Thoracic aorta (tissue), 2 donors: ENCODE measurements at places on chromosomes 1 and 21. TPM values are rescaled to one million over a fixed set of nuclear protein-coding genes. Genes with fewer than 3 reads are reported as not detected.

DNA sequence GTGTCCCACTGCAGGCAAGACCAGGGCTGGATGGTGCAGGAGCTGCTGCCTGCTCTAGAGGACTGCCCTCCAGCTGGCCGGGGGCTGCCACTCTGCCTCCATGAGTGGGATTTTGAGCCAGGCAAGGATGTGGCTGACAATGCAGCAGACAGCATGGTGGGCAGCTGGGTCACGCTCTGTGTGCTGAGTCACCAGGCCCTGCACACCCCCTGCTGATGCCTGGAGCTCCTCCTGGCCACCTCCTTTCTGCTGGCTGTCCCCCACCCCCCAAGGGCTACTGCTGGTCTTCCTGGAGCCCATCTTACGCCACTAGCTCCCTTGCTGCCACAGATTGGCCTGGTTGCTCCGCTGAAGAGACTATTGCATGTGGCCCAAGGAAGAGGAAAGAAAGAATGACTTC, 3.9 kb upstream of the ZSCAN20 start:
- peaks cover 5% of the 10 kb centered on the region for H3K4me1 ChIP-seq
- H3K27ac ChIP-seq: no peak overlapping the region
- no peak for DNase-seq
- H3K4me3 ChIP-seq: no peak overlapping the region
- H3K36me3 ChIP-seq: no peaks in the 10 kb centered on the region

DNA sequence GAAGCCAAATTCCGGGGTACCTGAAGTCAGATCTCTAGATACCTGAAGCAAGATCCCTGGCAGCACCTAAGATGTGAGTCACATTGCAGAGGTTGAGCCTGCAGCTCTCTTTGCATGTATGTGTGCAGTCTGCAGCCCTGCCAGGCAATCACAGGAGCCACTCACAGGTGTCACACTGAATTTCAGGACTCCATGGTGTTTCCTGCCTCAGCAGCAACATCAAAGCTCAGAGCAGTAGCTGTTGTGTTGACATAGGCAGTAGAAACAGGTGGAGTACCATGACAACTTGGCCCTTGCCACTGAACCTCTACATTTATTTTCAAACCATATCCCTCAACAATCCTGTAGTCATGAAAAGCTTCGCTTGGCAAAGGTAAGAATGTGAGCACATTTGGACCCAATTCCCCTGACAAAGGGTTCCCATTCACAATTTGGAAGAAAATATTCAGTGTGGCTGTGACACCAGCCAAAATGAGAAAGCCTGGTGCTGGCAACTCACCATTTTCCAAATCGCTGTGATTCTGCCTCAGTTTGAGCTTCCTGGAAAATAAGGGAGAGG, 419.8 kb upstream of the NFIA start:
- no peaks in the 10 kb centered on the region for H3K36me3 ChIP-seq
- DNase-seq: no peak
- H3K27ac ChIP-seq: no peak overlapping the region
- no peaks in the 10 kb centered on the region for H3K27me3 ChIP-seq

The ADAM30 gene
- total RNA-seq: not detected

DNA sequence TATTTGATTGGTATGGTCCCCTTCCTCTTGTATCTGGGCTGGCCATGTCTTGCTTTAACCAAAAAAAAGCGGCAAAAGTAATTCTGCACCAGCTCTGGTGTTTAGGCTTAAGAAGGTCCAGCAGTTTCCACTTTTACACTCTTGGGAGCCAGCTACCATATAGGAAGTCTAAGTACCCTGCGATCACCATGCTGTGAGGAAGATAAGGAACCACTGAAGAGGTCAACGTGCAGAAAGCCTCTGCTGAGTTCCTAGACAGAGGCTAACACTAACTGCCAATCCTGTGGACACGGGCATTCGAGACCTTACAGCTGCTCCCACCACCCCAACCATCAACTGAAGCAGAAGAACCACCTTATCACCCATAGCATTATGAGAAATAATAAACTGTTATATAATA, 331.4 kb downstream of the VAV3 start:
- H3K27ac ChIP-seq: no peak overlapping the region
- H3K4me1 ChIP-seq: no peaks in the 10 kb centered on the region
- DNase-seq: no peak
- H3K36me3 ChIP-seq: no peaks in the 10 kb centered on the region
- H3K4me3 ChIP-seq: no peak overlapping the region

The S100A7A gene
- total RNA-seq: not detected

DNA sequence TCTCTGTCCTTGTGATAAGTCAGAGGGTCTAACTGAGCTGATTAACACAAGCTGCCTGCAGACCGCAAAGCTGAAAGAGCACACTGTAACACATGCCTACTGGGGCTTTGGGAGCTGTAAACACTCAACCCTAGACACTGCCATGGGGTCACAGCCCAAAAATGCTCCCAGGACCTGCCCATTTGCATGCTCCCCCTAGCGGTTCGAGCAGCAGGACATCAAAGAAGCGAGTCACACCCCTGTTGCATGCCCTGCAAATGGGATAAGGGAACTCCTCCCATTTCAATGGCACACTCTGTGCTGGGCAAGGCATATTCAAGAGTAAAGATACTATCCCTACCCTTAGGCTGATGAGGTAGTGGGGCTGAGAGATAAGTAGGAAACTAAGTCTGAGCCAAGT, 22.8 kb downstream of the LCE3E start:
- H3K36me3 ChIP-seq: no peaks in the 10 kb centered on the region
- no peak overlapping the region for H3K4me3 ChIP-seq
- no peaks in the 10 kb centered on the region for H3K4me1 ChIP-seq
- DNase-seq: no peak

GRCh38 chr1:195715652-195716051, 892.6 kb downstream of the KCNT2 start:
- H3K27me3 ChIP-seq: no peaks in the 10 kb centered on the region
- H3K4me1 ChIP-seq: no peaks in the 10 kb centered on the region
- no peak for DNase-seq
- no peaks in the 10 kb centered on the region for H3K36me3 ChIP-seq
- H3K27ac ChIP-seq: no peak overlapping the region

- DNase-seq: no peak
- H3K4me1 ChIP-seq: peaks cover 31% of the 10 kb centered on the region
- no peaks in the 10 kb centered on the region for H3K36me3 ChIP-seq
- H3K27me3 ChIP-seq: no peaks in the 10 kb centered on the region
Measured at GRCh38 chr21:16285605-16286126, 555.9 kb downstream of the USP25 start.

- no peaks in the 10 kb centered on the region for H3K4me1 ChIP-seq
- H3K36me3 ChIP-seq: peaks cover 2% of the 10 kb centered on the region
- H3K27ac ChIP-seq: no peak overlapping the region
- DNase-seq: no peak
- H3K27me3 ChIP-seq: no peaks in the 10 kb centered on the region
Measured at GRCh38 chr1:114594046-114594445, 12.6 kb upstream of the BCAS2 start.

GRCh38 chr1:83103341-83103740, 895.6 kb downstream of the TTLL7 start:
- H3K27me3 ChIP-seq: no peaks in the 10 kb centered on the region
- no peak overlapping the region for H3K4me3 ChIP-seq
- H3K27ac ChIP-seq: no peak overlapping the region
- H3K36me3 ChIP-seq: no peaks in the 10 kb centered on the region

The C1orf87 gene
- 3.5 TPM for total RNA-seq

The NBPF6 gene
- not detected for total RNA-seq

- DNase-seq: no peak
- H3K36me3 ChIP-seq: no peaks in the 10 kb centered on the region
- no peak overlapping the region for H3K27ac ChIP-seq
- no peak overlapping the region for H3K4me3 ChIP-seq
- H3K4me1 ChIP-seq: no peaks in the 10 kb centered on the region
Measured at GRCh38 chr1:39947260-39947659, 7.7 kb upstream of the MFSD2A start.

DNA sequence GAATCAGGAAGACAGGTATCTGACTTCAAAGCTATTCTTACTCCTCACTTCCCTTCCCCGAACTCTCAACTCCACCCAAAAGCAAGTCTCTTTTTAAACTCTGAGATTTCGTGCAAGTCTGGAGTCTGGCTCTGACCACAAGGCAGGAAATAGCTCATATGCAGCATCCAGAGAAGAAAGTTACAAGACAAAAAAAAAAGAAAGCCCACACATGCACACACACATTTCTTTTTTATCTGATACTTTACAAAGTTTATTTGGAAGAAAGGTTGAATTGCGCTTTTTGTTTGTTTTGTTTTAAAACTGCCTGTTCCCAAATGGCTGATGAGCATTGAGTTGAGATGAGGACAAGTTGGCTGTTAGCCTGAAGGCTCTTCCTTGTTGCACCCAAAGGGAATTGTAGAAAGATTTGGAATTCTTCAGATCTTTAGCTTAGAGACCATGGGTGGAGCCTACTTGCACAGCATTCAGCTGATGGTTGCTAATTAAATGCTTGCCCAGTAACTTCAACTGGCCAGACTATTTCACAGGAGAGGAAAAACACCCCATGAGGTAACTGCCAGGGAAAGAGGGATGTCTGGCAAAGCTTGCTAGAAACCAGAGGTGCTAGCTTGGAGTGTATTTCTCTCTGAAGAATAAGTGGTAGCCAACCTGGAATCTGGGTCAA, 490.3 kb downstream of the TTLL7 start:
- no peak for DNase-seq
- H3K4me1 ChIP-seq: peaks cover 20% of the 10 kb centered on the region
- H3K36me3 ChIP-seq: no peaks in the 10 kb centered on the region
- peak overlapping the region; percentile 13 for H3K4me3 ChIP-seq

- peak overlapping the region; percentile 46 for H3K4me3 ChIP-seq
- no peaks in the 10 kb centered on the region for H3K27me3 ChIP-seq
- DNase-seq: peak; percentile 56
- no peaks in the 10 kb centered on the region for H3K36me3 ChIP-seq
- H3K27ac ChIP-seq: peak overlapping the region; percentile 96
Measured at GRCh38 chr1:41045740-41046139, 24.2 kb upstream of the SLFNL1 start.

DNA sequence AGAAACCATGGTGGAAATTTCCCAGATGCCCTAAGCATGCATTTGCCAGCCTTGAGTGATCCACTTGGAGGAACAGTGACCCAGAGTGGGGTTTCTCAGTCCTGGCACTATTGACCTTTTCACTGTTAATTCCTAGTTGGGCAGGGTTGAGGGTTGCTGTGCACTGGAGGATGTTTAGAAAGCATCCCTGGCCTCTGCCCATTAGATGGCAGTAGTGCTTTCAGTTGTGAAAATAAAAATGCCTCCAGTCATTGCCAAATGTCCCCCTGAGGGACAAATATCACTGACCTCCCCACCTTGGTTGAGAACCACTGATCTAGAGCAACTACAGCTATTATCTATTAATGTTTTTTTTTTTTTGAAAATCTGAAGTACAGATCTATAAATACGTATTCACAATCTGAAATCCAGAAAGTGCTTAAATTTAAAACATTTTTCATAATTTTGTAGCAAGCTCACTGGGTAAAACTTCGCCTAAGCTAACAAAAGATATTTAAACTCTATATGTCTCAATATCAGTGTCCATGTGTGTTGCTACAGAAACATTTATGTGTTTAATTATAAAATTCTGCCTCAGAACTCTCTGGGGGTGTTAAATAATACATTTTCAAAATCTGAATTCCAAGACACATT, 27.3 kb downstream of the F3 start:
- H3K4me3 ChIP-seq: no peak overlapping the region
- no peaks in the 10 kb centered on the region for H3K36me3 ChIP-seq
- no peak overlapping the region for H3K27ac ChIP-seq
- no peaks in the 10 kb centered on the region for H3K4me1 ChIP-seq

DNA sequence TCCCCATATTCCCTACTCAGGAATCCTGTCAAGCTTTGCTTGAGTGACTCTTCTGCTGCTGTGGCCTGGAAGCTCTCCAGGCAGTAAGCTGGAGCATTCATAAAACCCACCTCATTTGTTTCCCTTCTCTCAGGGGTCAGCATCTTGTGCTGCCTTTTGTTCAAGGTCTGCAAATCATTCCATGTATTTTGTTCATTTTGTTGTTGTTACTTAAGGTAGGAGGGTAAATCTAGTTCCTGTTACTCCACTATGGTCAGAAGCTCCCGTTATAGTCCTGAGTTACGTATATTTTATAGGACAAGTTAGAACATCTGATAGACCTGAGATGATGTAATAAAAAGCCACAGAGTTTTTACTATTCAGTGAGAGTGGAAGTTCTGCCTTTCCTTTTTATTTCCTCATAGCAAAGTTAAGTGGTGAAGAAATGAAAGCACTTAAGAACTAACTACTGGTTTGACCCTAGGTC, 9.9 kb downstream of the SYNJ1 start:
- no peak overlapping the region for H3K4me3 ChIP-seq
- peaks cover 3% of the 10 kb centered on the region for H3K36me3 ChIP-seq
- H3K27ac ChIP-seq: no peak overlapping the region
- H3K27me3 ChIP-seq: no peaks in the 10 kb centered on the region

DNA sequence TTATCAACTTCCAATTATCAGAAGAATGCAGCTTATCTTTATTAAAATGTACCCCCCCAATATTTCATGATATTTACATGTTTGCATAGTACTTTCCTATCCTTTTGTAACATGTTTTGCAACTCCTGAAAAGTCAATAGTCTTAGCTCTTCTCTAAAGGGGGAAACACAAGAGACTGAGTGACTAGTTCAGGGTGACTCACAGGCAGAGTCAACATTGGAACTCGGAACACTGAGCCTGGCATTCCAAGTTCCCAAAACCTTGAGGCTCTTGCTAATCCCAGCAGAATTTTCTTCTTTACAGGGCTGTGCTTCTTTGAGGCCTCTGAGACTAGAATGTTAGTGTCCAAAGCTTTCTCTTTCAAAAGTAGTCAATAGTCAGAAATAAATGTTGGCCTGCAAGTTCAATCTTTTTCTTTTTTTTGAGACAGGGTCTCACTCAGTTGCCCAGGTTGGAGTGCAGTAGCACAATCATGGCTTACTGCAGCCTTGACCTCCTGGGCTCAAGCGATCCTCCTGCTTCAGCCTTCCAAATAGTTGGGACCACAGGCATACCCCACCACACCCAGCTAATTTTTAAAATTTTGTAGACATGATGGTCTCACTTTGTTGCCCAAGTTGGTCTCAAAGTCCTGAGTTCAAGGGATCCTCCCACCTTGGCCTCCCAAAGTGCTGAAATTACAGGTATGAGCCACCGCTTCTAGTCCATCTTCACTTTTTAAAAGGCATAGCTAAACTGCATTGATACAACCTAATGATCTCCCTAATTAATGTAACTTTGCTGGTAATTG, 37.5 kb downstream of the ZNF281 start:
- H3K36me3 ChIP-seq: no peaks in the 10 kb centered on the region
- no peak for DNase-seq

DNA sequence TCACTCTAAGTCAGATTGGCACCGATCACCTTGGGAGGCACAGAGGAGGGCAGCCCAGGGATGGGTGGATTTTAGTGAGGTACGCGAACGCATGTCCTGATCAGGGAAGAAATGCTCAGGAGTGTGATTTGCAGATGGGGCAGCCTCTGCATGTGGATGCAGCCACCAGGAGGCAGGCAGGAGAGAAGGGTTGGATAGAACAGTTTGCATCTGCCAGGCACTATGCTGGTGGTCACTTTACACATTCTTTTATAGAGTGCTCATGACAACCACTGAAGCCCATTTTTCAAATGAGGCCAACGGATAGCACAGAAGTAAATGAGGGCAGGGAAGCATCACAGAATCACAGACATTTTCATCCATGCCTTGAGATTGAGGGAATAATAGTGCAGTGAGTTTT, 5.7 kb downstream of the LAMB3 start:
- H3K27ac ChIP-seq: no peak overlapping the region
- no peak overlapping the region for H3K4me3 ChIP-seq
- H3K36me3 ChIP-seq: no peaks in the 10 kb centered on the region
- peaks cover 42% of the 10 kb centered on the region for H3K4me1 ChIP-seq

The ADAMTS5 gene
- 5.8 TPM for total RNA-seq
